Activated T-cell treated with anti-CD3 and anti-CD28 coated beads, Interleukin-2, amount 50 U/mL, for 4 hours (primary cell): ENCODE measurements at places on chromosomes 2 and 18. TPM values are rescaled to one million over a fixed set of nuclear protein-coding genes. Genes with fewer than 3 reads are reported as not detected.

DNA sequence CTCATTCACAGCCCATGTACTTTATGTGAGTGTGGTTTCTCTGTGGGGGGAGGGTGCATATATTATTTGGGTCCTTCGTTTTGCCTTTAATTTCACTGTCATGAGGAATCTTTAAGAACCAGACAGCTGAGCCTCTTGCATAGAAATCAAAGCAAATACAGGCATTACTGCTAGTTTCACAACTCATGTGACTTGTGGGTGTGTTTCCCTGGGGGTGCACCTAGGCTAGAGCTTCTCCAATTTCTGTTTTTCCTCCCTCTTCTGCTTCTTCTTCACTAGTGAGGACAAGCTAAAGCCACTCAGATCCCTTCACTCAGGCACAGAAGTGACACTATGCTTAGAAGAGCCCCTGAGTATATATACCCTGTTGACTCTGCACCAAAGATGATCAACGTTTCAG is 131.4 kb downstream of the ACOXL start:
- no peak for DNase-seq

DNA sequence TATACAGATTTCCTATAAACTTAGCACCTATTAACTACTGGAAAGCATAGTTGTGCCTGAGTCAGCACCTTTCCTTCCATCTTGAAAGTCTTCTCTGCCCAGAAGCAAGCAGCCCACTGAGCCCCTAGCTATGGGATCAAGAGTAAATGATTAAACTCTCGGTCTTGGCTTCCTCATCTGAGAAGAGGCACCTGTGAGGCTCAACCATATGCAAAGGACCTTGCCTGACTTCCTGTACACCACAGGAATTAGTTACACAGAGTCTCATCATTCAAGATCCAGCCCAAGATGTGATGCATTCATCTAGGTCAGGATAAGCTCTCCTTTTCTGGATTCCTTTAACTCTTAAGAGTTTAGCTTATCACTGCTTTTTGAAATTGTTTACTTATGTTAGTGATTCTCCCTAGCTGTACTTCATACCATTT is 96.0 kb downstream of the CDH2 start:
- DNase-seq, result no peak

GRCh38 chr2:122639711-122640110 is 884.3 kb downstream of the TSN start:
- DNase-seq, result no peak

IL36G gene
- total RNA-seq, result not detected

PROM2 gene
- total RNA-seq, result 0.53 TPM

DNA sequence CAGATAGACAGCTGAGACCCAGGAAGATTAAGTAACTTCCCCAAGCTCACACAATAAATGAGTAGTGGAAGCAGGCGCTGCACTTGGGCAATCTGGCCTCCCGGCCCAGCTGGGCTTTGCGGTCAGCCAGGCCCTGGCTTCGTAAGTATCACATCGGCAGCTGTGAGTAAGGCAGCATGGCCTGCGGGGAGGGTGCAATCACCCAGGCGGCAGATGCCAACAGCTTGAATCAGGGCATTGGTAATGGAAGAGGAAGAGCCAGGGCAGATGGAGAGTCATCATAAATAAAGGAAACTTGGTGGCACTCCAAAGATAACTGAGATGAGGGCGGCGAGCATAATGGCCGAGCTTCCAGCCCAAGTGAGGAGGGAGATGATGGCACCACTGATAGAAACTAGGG is 217.9 kb upstream of the PID1 start:
- DNase-seq, result no peak

GRCh38 chr18:36179562-36180355 is 7.5 kb upstream of the MOCOS start:
- no peak for DNase-seq

DNA sequence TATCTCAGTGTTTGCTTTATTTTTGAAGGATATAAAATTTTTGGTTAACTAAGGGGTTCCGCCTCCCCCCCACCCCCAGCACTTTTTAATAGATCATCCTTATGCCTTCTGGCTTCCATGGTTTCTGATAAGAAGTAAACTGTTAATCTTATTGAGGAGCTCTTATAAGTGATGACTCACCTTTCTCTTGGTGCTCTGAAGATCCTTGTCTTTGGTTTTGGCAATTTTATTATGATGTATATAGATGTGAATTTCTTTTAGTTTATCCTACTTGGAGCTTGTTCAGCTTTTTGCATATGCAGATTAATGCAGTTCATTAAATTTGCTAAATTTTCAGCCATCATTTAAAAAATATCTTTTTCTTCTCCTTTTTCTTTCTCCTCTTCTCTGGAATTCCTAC is 91.7 kb upstream of the CTAGE1 start:
- no peak for DNase-seq

DNA sequence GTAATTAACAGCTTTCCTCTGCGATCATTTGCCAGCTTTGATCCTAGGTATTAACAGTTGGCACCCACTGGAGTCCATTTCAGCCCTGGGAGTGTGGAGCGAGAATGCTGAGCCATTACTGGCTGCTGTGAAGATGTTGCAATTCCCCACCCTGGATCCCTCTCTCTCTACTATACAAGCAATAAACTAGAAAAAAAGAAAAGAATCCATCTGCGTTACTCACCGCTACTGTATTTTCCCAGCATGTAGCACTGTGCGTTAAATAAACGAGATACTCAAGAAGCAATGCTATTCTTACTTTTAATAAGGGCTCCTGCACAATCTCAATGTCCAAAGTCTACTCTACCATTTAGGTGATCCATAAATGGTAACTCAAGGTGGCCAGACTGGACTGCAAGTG is 8.5 kb downstream of the RTTN start:
- DNase-seq, result no peak

SPEG gene
- total RNA-seq, result 2.1 TPM

GRCh38 chr18:23970161-23971096 is 44.1 kb upstream of the TTC39C start:
- DNase-seq, result peak; percentile 53

DNA sequence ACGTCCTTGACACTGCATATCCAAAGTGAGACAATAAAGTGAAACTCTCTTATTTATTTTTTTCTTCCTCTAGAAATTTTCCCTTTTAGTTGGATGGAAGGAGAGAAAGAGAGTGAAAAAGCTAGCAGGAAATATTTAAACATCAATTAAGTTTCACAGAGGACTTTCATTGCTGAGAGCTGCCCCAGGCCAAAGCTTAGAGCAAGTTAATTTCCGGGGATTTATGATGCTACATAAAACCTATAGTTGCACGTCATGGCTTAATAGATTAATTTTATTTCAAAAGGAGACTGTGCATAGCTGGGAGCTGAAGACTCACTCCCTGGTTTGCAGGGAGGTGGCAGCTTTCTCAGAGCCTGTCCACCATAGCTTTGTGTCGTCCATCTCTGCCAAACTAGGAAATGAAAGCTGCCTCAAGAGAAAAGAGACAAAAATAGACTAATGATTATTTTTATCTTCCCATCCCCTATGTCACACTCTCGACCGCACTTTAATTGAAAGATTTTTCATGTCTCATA is 323.3 kb upstream of the RAB6C start:
- no peak for DNase-seq

GRCh38 chr2:30979822-30980245 is 158.4 kb downstream of the GALNT14 start:
- DNase-seq, result no peak

DNA sequence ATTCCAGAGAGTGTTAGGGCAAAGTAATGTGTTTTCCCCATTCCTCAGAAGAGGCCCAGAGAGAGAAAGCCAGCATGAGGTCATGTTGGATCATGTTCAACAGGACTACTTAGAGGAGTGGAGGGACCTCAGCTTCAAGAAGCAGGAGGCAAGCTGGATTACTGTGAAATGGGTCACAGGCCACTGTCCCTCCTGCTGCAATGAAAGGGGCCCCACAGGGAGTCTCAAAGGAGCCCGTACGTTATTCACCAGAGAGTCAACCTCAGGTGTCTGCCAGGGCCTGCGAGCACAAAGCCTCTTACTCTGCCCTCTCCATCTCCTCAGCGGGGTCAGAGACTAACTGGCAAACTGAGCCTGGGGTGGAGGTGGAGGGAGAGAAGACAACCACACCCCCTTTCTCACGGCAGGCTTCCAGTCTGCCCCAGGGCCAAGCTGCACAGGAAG is 27.2 kb upstream of the ACYP2 start:
- DNase-seq, result no peak

- DNase-seq, result no peak
Measured at GRCh38 chr18:8814206-8814605, 108.8 kb downstream of the MTCL1 start.

FAM161A gene
- total RNA-seq, result 3.0 TPM

DNA sequence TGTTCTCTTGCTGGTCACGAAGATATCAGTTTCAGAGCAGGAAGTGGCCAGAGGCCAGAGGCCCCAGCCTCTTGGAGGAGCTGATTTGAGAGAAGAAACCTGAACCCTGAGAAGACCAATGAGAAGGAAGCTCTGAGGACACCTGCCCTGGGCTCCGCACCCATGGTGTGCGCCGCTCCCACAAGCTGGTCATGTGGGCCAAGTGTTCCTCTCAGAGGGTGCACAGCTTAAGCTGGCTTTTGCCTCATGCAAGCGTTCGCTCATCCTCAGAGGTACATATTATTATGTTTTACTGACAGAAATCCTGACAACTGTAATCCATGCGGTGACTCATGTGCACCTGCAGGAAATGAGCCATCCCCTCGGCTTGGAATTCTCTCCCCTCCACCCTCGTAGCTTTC is 316.1 kb upstream of the MYT1L start:
- DNase-seq, result no peak

DNA sequence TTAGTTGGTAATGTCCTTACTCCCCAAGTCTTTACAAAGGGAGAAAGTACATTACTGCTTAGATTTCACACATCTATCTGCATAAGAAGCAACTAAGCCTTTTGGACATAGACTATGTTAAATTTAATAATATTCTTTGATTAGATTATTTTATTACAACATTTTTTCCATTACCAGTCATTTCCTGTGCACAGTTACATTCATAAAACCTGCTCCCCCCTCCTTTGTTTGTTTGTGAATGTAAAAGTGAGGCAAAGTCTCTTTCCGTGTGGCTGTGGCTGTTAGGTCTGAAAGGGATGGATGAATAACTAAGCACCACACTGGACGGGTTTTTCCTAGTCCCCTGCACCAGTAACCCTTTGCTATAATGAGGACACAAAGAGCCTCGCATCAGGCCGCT is 9.6 kb downstream of the PTGR3 start:
- no peak for DNase-seq

GRCh38 chr2:43105586-43106558 is 120.5 kb downstream of the ZFP36L2 start:
- DNase-seq, result no peak

SP5 gene
- total RNA-seq, result not detected

GRCh38 chr2:102621630-102622029 is 2.3 kb downstream of the SLC9A2 start:
- DNase-seq, result no peak

PROKR1 gene
- total RNA-seq, result 0.08 TPM

LCT gene
- total RNA-seq, result 0.21 TPM

GRCh38 chr2:149442346-149442745 is 112.0 kb downstream of the LYPD6 start:
- DNase-seq, result no peak

DNA sequence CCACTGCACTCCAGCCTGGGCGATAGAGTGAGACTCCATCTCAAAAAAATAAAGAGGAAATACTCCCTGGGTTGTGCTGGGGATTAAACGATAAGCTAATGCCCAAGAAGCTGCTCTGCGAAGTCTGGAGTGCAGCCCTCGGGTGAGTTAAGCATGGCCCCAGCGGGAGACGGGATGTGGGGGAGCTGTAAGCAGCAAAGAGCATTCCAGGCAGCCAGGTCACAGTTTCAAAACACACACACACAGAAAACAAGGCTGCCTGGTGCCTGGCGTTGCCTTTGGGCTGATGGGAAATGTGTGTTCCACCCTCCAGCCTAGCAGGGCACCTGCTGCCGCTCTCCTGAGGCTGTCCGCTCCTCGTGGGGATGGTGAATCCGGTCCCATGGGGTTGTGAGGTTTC is 24.1 kb downstream of the ODC1 start:
- DNase-seq, result no peak

DNA sequence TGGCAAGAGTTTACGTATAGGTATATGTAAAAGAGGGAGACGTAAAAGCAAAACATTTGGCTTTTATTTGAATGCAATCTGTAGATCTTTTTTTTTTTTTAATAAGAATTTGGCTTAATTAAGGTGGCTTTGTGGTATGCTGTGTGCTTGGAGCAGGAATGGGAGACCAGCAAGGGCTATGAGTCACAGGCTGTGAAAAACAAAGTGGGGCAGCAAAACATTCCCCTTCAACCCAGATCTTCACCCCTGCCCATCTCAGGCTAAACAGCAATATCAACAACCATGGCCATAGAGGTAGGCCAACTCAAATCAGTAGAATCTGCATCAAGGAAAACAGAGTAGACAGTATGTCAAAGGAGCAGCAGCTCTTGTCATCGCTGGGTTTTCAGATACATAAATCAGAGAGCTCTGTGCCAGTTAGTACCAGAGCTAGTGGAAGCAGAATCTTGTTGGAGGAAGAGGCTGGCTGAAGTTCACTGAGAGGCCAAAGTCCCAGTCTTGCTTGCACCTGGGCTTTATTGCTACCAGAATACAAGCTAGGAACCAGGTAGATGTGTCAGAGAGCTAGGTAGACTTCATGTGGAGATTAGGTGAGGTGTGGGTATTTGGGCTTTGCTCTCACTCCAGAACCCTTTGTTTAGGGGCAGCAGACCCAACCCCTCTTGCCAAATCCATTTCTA is 191.5 kb upstream of the FANCL start:
- DNase-seq, result no peak

GRCh38 chr2:232006253-232006652 is 44.7 kb downstream of the DIS3L2 start:
- no peak for DNase-seq

GRCh38 chr18:44195394-44196140 is 485.1 kb upstream of the SETBP1 start:
- no peak for DNase-seq

- DNase-seq, result no peak
Measured at GRCh38 chr2:79009388-79009787, 16.1 kb upstream of the REG3G start.

GRCh38 chr2:159468257-159468656 is 148.1 kb downstream of the BAZ2B start:
- no peak for DNase-seq

DNA sequence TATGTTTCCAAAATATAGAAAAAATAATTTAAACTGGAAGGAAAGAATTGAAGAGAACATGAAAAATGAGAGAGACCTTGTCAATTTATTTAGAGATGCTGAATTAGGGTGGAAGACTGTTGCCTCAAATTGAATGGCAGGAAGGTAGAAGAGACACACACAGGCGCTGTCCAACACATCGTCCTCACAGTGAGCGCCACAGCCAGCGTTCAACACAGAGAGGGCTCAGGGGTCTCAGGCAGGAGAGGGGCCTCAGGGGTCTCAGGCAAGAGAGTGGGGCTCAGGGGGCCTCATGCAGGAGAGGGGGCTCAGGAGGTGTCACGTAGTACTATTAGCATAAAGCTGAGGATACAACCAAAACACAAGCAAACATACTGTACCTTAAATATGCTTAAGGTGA is 65.7 kb downstream of the TMEM18 start:
- DNase-seq, result no peak

HOXD3 gene
- not detected for total RNA-seq

- no peak for DNase-seq
Measured at GRCh38 chr2:213296270-213296669, 12.0 kb downstream of the SPAG16 start.

MFSD2B gene
- not detected for total RNA-seq

GRCh38 chr2:232447638-232448303 is 8.2 kb upstream of the ALPI start:
- no peak for DNase-seq
